ENCODE measurements at places on chromosomes 12 and 14.

- no peak for DNase-seq
Measured at GRCh38 chr12:2183556-2184541, 131.1 kb downstream of the CACNA1C start.

GRCh38 chr14:54348001-54348611, 48.7 kb upstream of the CDKN3 start:
- no peak for DNase-seq

GRCh38 chr12:103547376-103547775, 39.7 kb upstream of the STAB2 start:
- no peak for DNase-seq

DNA sequence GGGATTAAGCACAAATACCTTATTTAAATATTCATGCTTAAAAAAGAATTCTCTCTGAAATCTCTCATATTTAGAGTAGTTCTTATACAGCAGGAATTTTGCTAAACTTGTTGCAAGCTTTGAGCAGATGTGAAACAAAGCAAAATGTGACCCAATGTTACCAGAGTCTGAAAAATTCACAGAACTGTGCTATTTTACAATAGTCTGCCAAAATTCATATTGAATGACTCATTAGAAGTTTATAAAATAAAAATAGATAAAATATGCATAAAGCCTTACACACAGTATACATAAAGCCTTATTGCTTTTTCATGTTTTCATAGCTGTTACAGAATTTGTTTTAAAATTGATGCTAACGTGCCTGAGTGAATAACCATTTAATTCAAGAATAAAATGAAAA, 17.8 kb upstream of the RHOJ start:
- DNase-seq, result no peak

DNA sequence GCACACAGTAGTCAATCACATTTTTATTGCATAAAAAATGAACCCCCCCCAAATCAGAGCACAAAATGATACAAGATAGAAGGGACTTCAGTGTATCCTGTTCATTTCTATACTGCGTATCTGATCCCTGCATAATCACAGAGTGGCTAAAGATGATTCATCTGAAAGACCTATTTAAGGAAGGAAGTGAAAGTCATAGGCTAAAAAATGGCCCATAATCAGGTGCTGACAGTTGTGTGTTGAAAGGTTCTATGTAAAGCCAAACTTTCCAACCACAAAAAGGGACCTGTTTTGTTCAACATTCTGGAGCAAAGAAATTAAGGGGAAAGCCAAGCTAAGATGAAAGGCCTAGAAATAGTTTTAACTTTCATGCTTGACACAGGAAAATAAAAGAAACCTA, 147.8 kb upstream of the ATP2B1 start:
- no peak for DNase-seq

- no peak for DNase-seq
Measured at GRCh38 chr12:20444595-20445170, 76.3 kb downstream of the PDE3A start.

DNA sequence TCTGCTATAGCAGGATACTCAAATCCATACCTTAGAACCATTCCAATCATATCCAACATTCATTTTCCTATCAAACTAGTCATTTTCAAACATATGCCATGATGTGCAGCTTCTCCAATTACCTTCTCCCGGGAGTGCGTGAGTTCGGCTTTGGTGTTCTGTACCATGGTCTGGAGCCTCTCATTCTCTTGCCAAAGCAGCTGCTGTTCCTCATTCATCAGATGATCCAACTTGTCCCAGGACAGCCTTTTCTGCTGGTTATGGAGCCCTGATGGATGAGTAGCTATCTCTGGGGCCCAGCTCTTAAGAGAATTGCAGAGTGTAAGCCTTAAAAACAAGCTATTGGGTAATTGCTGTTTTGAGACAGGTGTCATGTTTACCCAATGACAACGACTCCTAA, 71.1 kb upstream of the SAV1 start:
- DNase-seq, result no peak

- no peak for DNase-seq
Measured at GRCh38 chr12:53234271-53234914, 2.4 kb upstream of the RARG start.

DNA sequence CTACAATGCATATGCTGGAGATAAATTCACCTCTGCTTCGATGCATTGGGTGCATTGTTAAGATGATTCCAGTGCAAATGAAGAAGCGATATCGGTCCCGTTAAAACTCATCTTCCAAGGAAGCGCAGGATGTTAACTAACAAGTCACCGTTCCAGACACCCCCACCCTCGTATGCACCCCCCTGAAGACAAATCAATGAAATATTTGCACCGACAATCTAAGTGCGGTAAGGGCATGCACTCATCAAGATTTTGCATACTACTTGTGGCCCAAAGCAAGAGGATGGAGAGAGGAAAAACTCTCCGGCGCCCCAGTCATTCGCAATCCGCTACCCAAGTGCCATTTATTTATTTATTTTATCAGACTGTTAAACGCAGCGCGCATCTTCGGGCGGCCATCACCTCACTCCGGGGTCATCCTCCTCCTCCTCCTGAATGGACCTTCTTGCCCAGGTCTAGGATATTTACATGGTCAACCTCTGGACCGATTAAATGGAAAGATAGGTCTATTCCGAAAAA, 1.2 kb downstream of the NOVA1 start:
- DNase-seq, result no peak

DNA sequence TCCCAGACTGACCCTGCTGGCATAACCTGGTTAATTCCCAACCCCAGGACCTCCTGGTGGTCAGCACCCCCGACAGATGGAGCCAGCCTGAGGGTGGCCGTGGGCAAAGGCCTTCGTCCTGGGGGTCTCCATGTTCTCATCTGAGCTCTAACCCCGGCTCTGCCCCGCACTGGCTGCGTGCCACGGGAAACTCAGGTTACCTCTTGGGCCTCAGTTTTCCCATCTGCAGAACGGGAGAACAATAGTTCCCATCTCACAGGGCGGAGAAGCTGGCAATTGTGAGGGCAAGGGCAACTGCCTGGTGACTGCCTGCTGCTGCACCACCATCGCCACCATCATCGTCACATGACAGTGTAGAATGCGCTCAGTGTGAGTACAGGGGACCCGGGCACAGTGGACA, 77.9 kb downstream of the RFLNA start:
- no peak for DNase-seq

- no peak for DNase-seq
Measured at GRCh38 chr14:22532345-22533056, 56.5 kb downstream of the DAD1 start.

DNA sequence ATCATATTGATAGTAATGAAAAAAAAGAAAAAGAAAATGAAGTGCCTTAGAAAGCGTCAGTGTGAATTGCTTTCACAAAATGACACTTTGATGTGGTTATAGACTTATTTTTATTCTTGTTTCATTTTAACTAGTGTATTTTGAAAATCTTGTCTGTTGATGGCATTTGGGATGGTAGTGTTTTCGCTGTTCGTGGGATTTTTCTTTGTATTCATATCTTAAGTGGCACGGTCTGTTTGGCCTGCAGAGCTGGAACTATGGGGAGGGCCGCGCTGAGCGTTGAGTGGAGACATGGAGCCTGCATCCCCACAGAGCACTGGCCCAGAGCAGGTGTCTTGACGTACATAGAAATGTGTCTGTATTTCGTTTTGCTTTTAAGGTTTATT, 61.6 kb downstream of the WDR20 start:
- no peak for DNase-seq

DNA sequence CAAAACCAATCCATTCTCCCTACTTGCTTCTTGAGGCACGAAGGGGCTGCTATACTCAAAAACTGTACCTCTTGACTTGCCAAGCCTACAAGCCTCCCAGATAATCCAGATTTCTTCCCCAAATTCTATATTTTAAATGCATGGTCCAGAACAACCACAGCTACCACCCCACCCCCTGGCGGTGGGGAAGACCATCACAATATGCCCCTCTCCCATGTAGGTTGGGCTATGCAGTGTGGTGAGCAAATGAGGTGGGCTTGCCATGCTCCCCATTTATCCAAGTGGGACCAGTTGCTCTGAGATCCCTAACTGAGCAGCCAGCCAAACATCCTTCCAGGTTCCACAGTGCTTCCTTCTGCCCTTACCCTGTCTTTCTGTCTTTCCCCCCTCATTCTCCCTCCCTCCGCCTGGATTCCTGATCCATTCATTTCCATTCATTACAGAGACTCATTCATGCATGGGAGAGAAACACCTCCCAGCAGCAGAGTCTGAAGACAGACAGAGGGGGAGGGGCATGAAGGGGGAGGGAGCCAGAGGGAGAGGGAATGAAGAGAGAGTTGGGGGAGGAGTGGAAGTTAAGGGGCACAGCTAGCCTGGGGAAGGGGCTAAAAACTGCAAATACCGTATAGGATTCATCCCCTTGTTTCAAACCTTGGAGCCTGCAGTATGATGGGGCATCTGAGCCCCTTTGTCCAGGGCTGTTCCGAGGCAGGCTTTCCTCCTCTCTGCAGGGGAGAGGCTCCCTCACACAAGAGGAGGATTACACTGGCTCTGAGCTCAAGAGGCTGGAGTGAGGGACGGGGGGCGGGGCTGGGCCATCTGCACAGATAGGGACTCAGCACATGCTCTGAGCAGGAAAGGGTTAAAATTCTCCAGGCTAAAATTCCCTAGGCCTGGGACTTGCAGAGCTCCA, 4.4 kb downstream of the ZNF219 start:
- no peak for DNase-seq
